ENCODE measurements at places on chromosomes 7 and 10. TPM values are rescaled to one million over a fixed set of nuclear protein-coding genes. Genes with fewer than 3 reads are reported as not detected.

TMEM130 gene
- total RNA-seq: not detected

C10orf143 gene
- 3.1 TPM for total RNA-seq

GRCh38 chr7:14760730-14761478 lies 141.6 kb downstream of the DGKB start:
- H3K4me1 ChIP-seq: no peaks in the 10 kb centered on the region
- H3K36me3 ChIP-seq: no peaks in the 10 kb centered on the region
- no peak overlapping the region for H3K4me3 ChIP-seq
- DNase-seq: no peak
- H3K27me3 ChIP-seq: no peaks in the 10 kb centered on the region
- no peak overlapping the region for H3K27ac ChIP-seq

DNA sequence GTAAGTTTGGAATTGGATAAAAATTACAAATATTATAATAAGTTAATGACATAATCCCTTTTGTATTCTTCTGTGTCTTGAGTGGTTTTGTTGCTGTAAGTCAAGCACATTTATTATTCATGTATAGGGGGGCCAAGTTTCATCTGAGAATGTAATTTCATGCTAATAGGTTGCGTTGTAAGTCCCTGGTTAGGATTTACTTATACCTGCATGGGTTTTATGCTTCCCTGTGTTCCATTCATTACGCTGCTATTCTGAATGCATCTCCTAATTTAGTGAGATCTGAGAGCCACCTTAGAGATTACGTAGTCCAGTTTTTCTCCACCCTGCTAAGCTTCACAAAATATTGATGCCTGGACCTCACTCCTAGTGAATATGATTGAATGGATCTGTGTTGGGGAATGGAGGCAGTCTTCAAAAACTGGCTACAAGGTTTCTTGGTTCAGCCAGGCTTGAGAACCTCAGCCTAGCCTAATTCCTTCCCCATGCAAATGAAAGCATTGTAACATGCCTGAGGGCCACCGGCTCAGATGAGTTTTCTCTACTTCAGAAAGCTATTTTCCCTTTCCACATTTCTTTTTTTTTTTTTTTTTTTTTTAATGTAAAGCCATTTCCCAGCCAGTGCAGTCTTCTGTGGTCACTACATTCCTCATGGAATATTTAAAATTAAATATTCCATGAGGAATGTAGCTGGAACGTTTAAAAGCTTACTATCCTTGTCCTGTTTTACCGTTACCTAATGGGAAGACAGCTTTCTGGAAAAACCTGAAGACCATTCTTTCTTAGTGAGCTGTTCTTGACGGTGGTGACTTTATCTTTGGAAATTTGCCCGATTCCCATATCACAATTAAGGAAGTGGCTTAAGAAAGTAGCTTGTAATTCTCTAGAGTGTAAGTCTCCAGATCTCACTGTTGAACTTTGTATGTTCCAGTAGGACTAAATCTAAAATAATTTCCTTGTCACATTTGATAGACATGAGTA lies 16.0 kb downstream of the PAPSS2 start:
- H3K4me3 ChIP-seq: no peak overlapping the region
- no peak for DNase-seq
- peaks cover 8% of the 10 kb centered on the region for H3K27me3 ChIP-seq
- H3K4me1 ChIP-seq: peaks cover 2% of the 10 kb centered on the region

DNA sequence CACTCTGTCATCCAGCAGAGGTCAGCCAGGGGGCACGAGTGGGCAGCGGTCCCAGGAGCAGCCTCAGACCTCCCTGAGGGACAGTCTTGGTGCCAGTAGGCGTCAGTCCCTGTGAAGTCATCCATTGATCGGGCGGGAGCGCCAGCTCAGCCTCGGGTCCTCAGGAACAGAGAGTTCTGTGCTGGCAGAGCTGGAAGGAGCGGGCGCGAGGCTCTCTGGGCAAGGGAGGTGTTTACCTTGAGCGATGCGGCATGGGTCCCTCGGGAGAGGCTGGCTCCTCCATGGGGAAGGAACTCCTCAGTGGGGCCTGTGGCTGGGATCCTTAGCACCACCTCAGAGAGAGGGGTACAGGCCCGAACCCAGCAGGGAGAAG lies 101.1 kb upstream of the PPIF start:
- H3K27ac ChIP-seq: peak overlapping the region; percentile 95
- DNase-seq: no peak
- no peaks in the 10 kb centered on the region for H3K27me3 ChIP-seq
- H3K4me1 ChIP-seq: peaks cover 70% of the 10 kb centered on the region
- H3K36me3 ChIP-seq: peaks cover 33% of the 10 kb centered on the region

GRCh38 chr7:101277155-101277554 lies 32.3 kb upstream of the FIS1 start:
- H3K27me3 ChIP-seq: peaks cover 3% of the 10 kb centered on the region
- H3K4me1 ChIP-seq: no peaks in the 10 kb centered on the region
- no peak overlapping the region for H3K27ac ChIP-seq

- H3K4me3 ChIP-seq: no peak overlapping the region
- peaks cover 81% of the 10 kb centered on the region for H3K36me3 ChIP-seq
Measured at GRCh38 chr7:158646766-158647474, 57.7 kb downstream of the NCAPG2 start.

ATOH7 gene
- total RNA-seq: not detected

DNA sequence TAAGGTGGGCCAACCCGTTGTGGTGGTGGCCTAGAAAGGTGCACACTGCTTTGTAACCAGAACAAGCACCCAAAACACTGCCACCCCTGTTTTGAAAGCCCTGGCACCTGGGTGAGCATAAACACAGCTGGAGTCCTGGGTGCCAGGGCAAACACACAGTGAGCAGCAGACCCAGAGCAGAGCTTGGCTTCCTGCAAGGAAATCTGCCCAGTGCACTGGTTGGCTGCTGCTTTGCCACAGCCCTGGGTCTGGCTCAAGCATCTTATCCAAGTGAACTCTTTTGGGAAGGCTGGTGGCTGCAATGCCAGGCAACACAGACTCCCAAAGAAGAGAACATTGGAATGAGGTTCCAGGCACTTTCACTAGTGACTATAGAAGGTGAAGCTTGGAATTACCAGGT lies 145.5 kb upstream of the PDE1C start:
- H3K4me3 ChIP-seq: no peak overlapping the region
- no peaks in the 10 kb centered on the region for H3K27me3 ChIP-seq

TRIM73 gene
- 6.4 TPM for total RNA-seq

DNA sequence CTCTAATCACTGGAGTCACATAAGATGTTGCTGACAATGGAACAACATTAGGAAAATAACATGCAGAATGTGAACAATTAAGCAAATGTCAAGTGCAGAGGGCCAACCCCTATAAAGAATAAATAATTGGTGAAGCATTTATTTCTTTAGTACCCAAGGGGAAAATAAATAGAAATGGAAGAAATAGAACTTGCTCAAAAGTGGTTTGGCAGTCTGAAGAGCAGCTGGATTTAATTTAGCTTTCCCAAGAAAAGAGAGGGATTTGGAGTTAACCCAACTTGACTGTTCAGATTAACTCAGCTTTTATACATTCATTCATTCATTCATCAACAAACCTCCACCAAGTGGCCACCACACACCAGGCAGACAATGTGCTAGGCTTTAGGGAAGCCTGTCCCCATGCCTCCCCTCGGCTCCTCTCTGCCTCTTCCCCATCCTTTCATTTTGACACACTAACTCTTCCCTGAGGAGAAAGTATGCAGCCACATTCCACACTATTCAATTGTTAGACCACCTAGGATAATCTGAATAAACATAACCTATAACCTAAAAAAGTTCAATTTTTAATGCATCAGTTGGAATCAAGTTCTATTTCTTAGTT lies 295.5 kb downstream of the AHR start:
- no peak overlapping the region for H3K27ac ChIP-seq
- no peaks in the 10 kb centered on the region for H3K36me3 ChIP-seq
- no peak for DNase-seq
- H3K4me3 ChIP-seq: no peak overlapping the region

DNA sequence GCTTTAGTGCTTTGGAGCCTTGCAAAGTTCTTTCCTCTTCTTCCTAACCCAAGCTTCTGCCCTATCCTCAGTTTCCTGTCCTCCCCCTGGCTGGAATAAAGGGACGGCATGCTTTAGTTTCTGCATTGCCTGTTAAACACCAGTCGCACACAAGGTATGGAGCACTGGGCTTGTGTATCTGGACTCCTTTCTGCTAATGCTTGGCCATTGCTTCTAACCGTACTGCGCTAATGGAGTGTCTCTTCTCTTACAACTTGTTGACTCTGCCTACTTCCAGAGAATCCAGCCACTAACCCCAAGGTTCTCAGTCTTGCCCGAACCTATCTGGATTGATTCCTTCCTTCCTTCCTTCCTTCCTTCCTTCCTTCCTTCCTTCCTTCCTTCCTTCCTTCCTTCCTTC lies 120.6 kb downstream of the REEP3 start:
- peaks cover 7% of the 10 kb centered on the region for H3K4me1 ChIP-seq
- no peak overlapping the region for H3K27ac ChIP-seq
- H3K27me3 ChIP-seq: peaks cover 2% of the 10 kb centered on the region
- no peak for DNase-seq
- H3K36me3 ChIP-seq: no peaks in the 10 kb centered on the region

- DNase-seq: no peak
- peaks cover 2% of the 10 kb centered on the region for H3K4me1 ChIP-seq
- H3K27ac ChIP-seq: no peak overlapping the region
- H3K36me3 ChIP-seq: no peaks in the 10 kb centered on the region
- no peaks in the 10 kb centered on the region for H3K27me3 ChIP-seq
Measured at GRCh38 chr7:151677581-151678226, 158.0 kb upstream of the RHEB start.

PLEKHS1 gene
- total RNA-seq: not detected

DNA sequence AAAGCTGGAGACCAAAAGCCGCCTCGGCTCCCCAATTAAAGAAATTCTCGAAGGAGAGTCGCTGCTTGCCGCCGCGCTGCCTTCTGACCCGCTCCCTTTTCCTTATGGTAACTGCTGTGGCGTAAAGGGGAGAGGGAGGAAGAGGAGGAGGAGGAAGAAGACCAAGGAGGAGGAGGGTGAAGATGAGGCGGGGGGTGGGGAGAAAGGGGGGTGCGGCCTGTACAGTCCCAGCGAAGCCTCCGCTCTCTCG lies 388 bp downstream of the CNOT4 start:
- peaks cover 7% of the 10 kb centered on the region for H3K36me3 ChIP-seq
- no peak overlapping the region for H3K4me3 ChIP-seq
- no peak overlapping the region for H3K27ac ChIP-seq
- no peak for DNase-seq
- H3K27me3 ChIP-seq: no peaks in the 10 kb centered on the region

LIPN gene
- total RNA-seq: not detected

DNA sequence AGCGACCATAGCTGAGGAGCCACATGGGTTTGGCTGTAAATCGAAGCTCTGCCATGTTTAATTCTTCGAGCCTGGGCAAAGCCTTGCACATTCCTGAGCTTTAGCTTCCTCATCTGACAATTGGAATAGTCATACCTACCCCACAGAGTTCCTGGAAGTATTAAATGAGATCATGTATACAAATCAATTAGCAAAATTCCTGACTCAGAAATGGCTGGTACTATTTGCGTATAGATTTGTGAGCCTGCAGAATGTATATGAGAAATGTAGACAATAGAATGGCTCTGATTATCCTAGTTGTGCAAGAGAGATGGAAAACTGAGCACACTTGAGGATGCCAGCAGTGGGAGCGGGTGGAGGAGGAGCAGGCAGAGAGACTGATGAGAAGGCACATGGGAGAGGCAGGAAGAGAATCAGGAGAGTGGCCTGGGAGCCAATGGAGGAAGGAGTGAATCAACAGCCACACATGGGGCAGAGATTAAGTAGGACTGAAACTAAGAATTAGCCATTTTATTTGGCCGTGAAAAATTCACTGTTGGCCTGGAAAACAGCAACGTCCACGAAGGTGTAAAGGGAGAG lies 128.0 kb upstream of the C1GALT1 start:
- H3K4me3 ChIP-seq: no peak overlapping the region
- no peaks in the 10 kb centered on the region for H3K36me3 ChIP-seq
- H3K4me1 ChIP-seq: no peaks in the 10 kb centered on the region
- no peaks in the 10 kb centered on the region for H3K27me3 ChIP-seq
- DNase-seq: no peak
- no peak overlapping the region for H3K27ac ChIP-seq

DNA sequence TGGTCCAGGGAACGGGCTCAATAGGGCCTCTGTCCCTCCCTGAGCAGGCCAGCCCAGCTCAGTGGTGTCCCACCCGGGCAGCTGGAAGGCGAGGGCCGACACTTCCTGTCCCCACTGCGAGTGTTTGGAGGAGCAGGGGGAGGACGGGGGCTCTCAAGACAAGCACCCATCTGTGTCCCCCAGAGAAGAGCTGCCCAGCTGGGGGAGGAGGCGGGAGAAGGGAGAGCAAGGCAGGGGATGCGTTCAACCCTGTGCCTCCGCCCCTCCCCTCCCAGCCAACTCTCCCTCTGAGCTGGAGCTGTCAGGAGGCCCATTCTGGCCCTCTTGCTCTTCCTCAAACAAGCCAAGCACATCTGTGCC lies 35.7 kb downstream of the ZCCHC24 start:
- H3K27ac ChIP-seq: no peak overlapping the region
- no peak for DNase-seq
- H3K27me3 ChIP-seq: no peaks in the 10 kb centered on the region
- H3K4me1 ChIP-seq: peaks cover 8% of the 10 kb centered on the region
- no peaks in the 10 kb centered on the region for H3K36me3 ChIP-seq
- no peak overlapping the region for H3K4me3 ChIP-seq

GRCh38 chr10:67045404-67045803 lies 119.6 kb downstream of the LRRTM3 start:
- DNase-seq: no peak
- no peaks in the 10 kb centered on the region for H3K4me1 ChIP-seq
- H3K4me3 ChIP-seq: no peak overlapping the region
- H3K27me3 ChIP-seq: peaks cover 1% of the 10 kb centered on the region
- no peaks in the 10 kb centered on the region for H3K36me3 ChIP-seq

PYROXD2 gene
- 2.8 TPM for total RNA-seq

DNA sequence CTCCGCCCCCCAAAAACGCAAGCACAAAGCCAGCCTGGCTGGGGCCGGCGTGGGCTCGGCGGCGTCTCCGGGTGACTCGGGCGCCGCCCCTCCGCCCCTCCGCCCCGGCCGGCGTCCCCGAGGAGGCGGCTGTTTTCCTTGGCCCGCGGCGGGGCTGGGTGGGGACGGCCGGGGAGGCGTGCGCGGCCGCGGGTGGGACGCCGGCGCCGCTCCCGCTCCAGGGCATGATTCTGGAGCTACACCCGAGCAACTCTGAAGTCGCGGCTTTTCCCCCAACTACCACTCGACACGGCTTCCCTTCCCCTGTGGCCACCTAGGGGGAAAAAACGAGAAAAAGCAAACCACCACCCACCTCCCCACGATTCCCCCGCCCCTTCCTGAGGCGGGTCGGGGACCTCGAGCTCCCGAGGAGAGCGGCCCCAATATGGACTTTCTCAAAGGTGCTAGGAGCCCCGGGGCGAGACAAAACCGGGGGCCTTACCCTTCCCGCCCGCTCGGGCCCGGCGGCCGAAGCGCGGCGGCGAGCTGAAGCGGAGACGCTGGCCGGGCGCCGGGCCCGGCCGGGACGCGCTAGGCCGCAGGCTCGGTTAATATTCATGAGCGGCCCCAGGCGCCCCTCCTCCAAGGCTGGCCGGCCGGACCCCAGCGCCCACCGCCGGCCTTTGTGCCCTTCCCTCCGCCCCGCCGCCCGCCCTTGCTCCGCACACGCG lies 856 bp downstream of the ARHGAP21 start:
- H3K36me3 ChIP-seq: peaks cover 21% of the 10 kb centered on the region
- peak overlapping the region; percentile 85 for H3K27ac ChIP-seq
- H3K27me3 ChIP-seq: peaks cover 4% of the 10 kb centered on the region
- H3K4me3 ChIP-seq: peak overlapping the region; percentile 87
- H3K4me1 ChIP-seq: peaks cover 24% of the 10 kb centered on the region
